ENCODE measurements at places on chromosomes 1 and 21.

DNA sequence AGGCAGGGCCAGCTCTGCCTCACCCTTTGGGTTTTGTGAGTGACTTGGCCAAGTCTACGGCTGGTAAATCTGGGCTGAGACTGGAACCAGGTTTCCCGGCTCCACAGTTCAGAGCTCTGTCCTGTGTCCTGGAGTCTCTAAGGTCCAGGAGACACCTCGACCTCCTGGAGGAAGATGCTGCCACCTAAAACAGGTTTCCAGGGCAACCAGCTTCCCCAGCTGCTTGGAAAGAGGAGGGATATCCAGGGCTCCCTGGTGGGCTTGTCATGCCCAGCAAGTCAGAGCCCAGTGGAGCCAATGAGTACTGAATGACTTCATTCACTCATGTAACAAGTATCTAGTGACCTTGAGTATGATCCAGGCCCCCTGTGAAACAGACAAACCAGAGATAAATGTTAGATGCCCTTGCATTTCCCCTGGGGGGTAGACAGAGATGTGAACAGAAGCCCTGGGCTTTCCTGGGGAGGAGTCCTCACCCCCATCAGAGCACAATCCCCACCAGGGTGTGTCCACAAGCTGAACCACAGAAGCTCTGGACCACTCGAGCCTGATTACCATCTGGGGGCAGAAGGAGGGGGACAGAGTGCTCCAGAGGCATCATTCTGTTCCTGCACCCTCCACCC, 181.2 kb upstream of the RAB4A start:
- no peak for DNase-seq

DNA sequence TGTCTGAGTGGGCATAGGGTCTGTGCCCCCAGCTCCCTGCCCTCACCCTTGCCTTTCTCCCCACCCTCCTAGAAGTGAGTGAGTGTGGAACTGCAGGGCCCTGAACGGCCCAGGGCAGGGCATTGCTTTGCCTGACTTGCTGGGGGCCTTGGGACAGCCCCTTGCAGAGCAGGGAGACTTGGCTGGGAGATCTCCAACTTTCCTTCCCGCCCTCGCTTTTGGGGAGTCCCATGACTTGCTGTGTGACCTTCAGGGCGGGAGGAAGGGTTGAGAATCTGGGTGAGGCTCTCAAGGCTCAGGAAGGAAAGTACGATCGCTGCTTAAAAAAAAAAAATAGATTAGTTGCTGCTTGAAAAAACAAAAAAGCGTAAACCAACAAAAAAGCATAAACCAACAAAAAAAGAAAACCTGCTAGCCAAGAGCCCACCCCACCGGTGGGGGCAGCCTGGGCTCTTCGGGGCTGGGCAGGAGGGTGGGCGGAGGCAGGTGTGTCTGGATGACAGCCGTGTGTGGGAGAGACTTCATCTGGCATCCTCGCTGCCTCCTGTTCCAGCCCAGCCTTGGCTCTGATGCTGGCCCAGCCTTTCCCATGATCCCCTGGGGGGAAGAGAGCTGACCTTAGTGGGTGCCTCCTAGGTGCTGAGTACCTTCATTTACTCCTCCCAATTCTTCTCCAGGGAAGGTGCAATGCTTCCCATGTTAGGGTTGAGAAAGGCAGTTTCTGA, 6.5 kb downstream of the NBL1 start:
- DNase-seq, result no peak

- no peak for DNase-seq
Observed at GRCh38 chr21:15326032-15326867, 261.4 kb upstream of the NRIP1 start.

GRCh38 chr1:152783095-152783494, 3.0 kb upstream of the LCE1E start:
- no peak for DNase-seq

DNA sequence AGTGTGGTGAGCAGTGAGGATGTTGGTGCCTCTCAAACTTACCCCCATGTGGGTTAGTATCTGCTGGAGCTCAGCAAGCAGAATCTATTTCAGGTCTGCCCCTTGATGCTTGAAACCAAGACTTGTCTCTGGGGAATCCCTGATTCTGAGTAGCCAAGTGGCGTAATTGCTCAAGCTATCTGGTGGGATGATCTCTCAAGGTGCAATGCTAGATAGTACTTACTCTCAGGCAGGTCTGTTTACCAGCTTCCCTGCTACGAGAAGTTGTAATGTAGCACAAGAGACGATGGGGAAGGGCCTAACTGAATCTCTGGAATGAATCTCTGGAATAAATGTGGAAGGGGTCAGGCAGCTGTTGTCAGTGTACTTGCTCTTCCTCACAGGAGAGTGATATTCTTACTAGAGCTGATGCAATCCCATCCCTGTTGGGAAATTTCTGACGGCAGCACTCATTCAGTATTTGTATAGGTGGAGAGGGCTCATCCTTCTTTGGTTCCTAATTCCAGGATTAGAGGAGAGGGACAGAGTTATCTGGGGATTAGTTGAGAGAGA, 65.4 kb downstream of the MACF1 start:
- DNase-seq, result no peak

DNA sequence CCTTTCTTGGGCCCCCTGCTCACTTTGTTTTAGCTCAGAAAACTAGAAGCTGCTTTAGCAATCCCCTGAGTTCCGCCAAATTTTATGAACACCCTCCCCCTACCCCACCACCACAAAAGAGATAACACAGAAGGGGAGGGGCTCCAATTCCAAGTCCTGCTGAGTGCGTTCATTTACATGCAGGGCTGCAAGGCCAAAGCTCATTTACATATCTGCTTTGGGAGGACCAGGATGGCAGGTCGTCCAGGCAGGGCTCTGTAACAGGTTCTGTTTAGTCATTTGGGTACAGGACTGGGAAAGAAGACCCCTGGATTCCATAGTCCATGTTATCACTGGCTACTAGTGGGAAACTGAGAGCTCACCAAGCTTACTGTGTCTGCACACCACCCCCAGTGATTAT, 35.9 kb upstream of the KIF21B start:
- DNase-seq, result no peak

GRCh38 chr1:219050086-219050821, 123.4 kb upstream of the LYPLAL1 start:
- DNase-seq, result no peak

DNA sequence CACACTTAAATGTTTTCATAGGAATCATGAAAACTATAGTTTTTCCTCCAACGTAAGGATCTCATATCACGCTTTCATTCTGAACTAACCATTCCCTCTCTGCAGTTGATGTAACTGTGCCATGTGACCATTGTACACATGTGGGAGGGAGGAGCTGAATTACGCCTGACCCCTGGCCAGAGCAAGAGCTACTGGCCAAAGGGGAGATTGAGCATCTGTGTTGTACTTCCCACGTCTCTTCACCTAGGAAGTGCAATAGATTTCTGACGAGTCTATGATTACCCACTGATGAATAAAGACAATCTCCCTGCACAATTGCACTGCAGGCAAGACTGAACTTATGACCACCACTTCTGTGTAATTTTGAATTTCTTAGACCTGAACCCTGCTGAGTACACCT, 24.0 kb downstream of the PTPRC start:
- DNase-seq, result no peak

DNA sequence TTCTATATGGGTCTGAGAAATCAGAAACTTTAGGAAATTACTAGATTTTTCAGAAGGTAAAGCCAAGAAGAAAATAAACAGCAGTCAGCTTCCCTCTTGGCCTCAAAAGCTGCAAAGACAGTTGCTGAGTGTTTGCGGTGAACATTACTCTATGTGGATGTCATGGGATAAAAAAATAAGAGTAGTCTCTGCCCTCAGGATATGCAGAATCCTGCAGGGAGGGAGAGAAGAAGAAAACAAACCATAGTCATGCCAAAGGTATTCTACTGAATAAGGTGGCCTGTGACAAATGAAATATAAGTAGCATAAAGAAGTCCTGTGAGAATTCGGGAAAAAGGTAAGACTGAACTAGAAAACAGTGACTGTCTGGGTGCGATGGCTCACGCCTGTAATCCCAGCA, 19.0 kb downstream of the YARS1 start:
- no peak for DNase-seq

DNA sequence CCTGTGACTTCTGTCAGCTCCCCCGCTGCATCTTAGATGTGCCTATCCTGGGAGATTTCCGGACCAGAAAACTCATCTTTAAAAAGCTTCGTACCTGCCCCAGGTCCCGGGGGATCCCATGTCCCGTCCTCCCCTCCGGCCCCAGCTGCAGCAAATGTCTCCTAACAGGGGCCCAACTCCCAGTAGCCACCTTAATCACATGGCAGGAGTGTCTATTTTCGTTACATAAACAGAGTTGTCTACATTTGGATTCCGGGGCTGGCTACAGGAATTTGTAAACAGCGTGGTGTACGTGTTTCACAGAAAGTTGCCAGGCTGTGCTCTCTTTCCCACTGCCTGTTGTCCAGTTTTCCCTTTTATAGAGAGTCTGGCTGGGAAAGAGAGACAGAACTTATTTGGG, 17.9 kb upstream of the KCNE2 start:
- no peak for DNase-seq

- no peak for DNase-seq
Observed at GRCh38 chr1:211737115-211738035, 62.0 kb upstream of the NEK2 start.

Data from Kasumi-1 (cell line).